ENCODE measurements at places on chromosomes 13 and 19.

GRCh38 chr19:3617463-3617862 lies 9.1 kb downstream of the CACTIN start:
- DNase-seq = no peak

DNA sequence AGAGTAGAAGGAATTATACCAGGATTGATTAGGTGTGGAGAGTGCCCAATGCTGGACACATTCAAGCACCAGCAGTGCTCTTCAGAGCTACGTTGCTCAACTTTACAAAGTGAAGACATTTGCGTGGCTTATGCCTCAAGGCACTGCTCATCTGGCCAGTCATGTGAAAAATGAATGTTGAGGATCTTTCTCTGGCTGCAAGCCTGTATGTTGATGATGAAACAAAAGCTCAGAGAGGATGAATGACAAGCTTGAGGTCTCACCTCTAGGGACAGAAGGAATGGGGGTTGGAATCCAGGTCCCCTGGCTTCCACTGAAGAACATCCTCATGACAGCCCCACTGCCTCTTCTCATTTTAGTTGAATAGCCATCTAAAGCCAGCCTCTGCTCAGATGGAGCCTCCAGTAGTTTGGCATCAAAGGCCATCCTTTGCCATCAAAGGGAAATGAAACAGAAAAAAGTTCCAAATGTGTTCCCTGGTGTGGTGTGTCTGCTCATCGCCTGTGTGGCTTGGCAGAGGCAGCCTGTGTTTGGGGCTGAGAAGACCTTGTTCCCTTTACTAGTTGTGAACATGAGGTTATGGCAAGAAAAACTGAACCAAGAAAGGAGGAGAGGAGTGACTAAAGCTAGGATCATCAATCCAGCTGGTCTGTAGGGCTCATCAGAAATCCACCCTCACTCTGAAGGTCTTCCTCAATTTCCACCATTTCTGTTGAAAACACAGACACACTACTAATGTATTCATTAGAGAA lies 114.0 kb upstream of the KL start:
- no peak for DNase-seq

DNA sequence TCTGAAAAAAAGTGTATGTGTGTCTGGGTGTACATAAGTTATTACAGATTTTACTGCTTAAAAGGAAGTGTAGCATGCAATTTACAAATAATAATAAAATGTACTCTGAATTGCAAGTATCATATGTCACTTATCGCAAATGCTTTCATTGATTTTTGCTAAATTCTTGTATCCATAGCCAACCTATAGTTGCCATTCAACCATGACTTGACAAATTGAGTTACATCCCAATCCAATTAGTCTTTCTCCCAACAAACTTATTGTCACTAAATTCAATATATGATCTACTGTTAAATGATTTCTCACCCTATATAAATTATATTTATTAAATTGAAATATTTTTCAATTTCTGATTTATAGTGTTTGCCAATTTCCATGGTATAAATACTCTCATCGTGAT lies 17.3 kb upstream of the SUPT20H start:
- no peak for DNase-seq

GRCh38 chr19:8641908-8642547 lies 11.6 kb downstream of the NFILZ start:
- DNase-seq = no peak

- DNase-seq = no peak
Measured at GRCh38 chr19:58000677-58001076, 1.9 kb downstream of the ZNF606 start.

GRCh38 chr19:1590641-1591397 lies 1.8 kb downstream of the MBD3 start:
- DNase-seq = no peak

DNA sequence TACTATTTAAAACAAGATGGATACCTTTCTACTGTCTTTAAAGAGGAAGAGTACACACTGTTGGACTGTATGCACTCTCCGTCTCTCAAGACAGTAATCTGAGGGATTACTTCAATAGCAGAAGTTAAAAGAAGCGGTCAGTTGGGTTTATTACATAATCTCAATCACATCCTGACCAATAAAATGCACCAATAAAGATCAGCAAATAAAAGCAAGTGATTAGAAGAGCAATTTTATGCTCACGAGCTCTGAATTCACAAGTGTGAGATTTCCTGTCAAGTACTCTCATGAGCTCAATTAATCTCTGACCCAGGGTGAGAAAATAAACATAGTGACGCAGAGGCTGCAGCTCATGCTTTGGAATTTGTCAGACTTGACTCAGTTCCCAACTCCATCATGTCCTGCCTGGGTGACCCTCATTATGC lies 12.2 kb downstream of the ABCC4 start:
- no peak for DNase-seq

- no peak for DNase-seq
Measured at GRCh38 chr19:38252941-38253691, 3.1 kb downstream of the PPP1R14A start.

GRCh38 chr13:81381560-81381959 lies 1040.6 kb upstream of the SPRY2 start:
- no peak for DNase-seq

- DNase-seq = no peak
Measured at GRCh38 chr13:95706356-95706755, 29.4 kb downstream of the DNAJC3 start.

- DNase-seq = no peak
Measured at GRCh38 chr13:85283408-85283807, 515.8 kb downstream of the SLITRK6 start.

GRCh38 chr13:43054803-43055802 lies 31.7 kb downstream of the DNAJC15 start:
- DNase-seq = no peak

DNA sequence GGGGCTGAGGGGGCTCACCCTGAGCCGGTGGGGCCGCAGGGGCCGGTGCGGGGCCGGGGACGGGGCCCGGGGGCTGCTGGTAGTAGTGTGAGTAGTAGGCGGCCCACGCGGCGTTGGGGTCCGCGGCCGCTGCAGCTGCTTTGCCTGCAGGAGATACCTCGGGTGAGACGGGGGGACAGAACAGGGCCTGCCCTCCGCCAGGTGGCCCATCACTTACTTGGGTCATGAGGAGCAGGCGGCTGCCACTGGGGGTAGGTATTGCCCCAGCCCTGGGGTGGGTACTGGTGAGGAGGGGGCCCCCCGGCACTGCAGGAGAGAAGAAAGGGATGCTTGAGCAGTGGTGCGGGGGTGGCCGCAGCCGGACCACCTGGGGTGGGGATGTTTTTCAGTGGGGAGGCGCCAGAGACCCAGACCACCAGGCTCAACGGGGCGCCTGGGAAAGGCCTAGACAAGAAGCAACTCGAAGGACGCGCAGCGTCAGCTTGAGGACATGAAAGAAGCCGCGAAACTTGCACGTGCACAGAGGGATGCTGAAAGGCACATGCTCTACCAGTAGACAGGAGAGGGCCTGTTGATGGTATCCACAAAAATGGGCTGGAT lies 8.9 kb downstream of the KHSRP start:
- DNase-seq = no peak

DNA sequence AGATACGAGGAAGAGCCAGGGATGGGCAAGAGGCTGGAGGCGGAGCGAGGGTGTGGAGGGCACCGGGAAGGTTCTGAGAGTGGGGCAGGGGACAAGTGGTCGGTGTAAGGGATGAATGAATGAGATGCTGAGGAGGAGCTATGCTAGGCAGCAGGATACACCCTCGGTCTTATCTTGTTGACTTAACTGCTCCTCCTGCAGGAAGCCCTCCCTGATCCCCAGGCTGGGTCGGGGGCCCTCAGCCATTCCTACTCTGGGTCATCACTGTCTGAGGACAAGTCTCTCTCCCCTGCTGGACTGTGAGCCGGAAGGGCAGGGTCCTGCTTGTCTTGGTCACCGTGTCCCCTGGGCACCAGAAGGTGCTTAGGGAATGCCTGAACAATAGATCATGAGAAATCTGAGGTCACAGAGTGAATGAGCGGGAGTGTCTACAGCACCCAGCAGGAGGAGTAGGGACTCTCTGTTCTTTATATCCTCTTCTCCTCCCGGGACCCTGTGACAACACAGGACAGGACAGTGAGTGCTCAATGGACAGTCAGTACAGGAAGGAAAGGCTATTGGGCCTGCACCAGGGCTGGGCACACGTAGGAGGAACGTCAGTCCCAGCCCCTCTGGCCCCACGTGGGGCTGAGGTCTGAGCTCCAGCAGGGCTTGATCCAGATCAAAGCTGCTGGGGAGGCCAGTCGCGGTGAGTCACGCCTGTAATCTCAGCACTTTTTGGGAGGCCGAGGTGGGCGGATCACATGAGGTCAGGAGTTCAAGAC lies 6.5 kb downstream of the NKPD1 start:
- no peak for DNase-seq

DNA sequence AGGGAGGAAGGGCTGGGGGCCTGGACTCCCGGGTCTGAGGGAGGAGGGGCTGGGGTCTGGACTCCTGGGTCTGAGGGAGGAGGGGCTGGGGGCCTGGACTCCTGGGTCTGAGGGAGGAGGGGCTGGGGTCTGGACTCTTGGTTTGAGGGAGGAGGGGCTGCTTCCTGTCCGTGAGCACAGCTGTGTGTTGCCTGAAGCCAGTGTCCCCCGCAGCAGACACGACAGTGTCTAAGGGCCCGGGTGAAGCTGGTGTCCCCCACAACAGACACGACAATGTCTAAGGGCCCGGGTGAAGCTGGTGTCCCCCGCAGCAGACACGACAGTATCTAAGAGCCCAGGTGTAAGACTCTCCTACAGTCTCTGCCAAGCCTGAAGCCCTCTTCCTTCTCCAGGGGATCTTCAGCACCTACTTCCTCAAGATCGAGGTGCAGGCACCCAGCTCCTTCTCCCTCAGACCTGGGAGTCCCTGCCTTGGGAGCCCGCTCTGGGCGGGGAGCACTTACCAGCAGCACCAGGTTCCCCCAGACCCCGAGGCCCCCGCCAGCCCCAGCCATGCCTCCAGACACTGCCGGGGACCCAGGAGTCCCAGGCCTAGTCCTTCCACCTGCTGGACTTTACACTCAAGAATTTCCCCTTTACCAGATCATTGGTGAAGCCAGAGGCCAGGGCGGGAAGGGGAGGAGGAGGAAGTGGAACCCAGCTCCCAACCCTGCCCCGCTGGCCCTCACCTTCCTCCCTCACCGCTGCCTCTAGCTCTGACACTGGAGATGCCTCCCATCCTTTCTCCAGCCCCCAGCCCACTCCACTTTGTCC lies at the start of gene PTPRH:
Gene PTPRH (minus strand): TSS at position 622 of the 813 bp plus-strand sequence. CDS start 68 bp downstream, at position 554.
- DNase-seq = no peak

DNA sequence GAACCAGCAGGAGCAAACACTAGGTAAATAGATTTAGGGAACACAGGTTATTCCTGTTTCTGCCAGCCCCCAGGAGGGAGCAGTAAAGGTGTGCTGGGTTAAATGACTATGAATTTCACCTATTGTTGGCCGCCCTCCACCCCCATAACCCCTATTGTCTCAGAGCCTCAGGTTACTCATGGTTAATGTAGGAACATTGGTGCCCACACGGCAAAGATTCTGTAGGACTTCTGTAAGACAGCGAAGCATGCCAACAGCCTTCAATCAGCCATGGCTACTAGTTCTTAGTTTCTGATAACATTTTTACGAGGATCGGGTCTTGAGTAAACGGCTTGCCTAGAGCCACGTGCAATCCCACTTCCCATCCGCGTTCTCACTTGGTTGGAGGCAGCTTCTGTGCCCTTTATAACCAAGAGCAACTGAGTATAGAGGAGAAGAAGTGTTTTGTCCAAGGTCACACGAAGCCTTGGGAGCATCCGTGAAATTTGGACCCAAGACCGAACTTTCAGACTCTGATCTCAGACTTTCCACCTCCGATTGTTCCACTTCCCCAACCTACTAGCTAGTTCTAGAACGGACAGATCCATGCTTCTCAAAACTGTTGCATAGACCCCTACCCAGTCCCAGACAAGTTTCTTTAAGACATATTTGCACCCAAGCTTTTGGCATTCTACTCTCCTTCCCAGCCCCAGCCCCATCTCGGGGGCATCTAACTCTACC lies 5.1 kb upstream of the CACNG8 start:
- no peak for DNase-seq

DNA sequence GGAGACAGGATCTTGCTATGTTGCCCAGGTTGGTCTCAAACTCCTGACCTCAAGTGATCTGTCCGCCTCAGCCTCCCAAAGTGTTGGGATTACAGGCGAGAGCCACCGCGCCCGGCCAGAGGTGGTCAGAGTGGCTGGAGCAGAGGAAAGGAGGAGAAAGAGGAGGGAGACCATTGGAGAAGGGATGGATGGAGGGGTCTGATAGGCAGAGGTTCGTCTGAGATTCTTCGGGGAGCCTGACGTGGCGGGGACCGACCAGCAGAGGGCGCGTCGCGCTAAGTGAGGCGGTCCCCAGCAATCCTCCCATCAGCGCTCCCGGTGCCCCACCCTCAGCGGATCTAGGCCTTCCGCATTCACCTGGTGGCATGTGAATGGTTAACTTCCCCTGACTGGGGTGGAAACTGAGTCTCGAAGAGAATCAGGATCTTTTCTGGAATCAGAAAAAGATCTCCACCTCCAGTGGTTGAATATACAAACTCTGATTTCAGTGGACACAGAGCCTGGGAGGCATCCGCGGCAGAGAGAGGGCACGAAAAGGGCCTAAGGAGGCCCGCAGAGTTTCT lies 8.8 kb downstream of the GTPBP3 start:
- no peak for DNase-seq

DNA sequence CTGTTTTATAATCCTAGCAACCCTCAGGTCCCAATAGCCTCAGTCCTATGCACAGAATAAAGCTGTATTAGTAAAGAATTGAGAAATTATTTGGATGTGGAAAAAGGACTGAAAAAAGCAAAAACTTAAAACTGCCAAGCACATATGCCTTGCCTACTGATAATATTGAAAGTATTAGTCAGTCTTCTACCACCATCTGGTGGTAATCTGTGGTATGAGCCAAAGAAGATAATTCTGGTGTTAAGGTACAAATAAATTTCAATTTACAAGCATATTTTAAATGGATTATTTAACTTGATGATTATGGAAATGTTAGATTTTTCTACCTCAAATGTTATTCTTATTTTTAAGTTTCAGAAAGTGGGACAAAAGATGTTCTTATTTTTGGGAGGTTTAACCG lies 460.3 kb upstream of the KLHL1 start:
- no peak for DNase-seq

- DNase-seq = no peak
Measured at GRCh38 chr13:60690604-60691003, 293.6 kb downstream of the TDRD3 start.

GRCh38 chr19:10835089-10835753 lies 791 bp downstream of the TMED1 start:
- DNase-seq = no peak

DNA sequence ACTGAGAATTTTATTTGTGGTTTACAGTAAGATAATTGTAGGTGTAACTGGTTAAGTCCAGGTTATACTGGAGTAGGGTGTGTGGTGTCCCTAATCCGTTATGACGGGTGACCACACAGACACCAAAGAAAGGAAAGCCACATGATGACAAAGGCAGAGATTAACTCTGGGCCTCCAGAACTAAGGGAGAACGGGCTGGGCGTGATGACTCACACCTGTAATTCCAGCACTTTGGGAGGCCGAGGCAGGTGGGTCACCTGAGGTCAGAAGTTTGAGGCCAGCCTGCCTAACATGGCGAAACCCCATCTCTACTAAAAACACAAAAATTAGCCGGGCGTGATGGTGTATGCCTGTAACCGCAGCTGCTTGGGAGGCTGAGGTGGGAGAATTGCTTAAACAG lies 10.2 kb upstream of the FUT2 start:
- DNase-seq = no peak
